NCI-H2029 treated with DMSO at 0.1 percent for 48 hours (cell line): ENCODE measurements at places on chromosomes 6 and 20.

- no peak for DNase-seq
Observed at GRCh38 chr6:69570106-69570505, 226.7 kb downstream of the LMBRD1 start.

DNA sequence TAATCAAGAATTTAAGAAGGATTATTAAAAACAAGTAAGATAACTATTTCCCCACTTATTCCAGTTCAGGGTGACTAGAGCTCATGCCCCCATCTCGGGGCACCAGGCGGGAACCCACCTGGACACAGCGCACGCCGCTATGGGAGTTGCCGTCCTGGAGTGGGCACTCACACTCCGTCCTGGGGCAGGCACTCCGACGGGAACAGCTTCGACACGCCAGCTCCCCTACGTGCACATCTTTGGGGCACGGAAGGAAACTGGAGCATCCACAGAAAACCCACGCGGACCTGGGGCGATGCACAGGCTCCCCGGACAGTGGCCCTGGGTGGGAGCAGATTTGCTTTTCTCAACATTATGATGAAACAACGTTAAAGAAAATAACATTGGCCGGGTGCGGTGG is 52.0 kb upstream of the GATA5 start:
- no peak for DNase-seq

DNA sequence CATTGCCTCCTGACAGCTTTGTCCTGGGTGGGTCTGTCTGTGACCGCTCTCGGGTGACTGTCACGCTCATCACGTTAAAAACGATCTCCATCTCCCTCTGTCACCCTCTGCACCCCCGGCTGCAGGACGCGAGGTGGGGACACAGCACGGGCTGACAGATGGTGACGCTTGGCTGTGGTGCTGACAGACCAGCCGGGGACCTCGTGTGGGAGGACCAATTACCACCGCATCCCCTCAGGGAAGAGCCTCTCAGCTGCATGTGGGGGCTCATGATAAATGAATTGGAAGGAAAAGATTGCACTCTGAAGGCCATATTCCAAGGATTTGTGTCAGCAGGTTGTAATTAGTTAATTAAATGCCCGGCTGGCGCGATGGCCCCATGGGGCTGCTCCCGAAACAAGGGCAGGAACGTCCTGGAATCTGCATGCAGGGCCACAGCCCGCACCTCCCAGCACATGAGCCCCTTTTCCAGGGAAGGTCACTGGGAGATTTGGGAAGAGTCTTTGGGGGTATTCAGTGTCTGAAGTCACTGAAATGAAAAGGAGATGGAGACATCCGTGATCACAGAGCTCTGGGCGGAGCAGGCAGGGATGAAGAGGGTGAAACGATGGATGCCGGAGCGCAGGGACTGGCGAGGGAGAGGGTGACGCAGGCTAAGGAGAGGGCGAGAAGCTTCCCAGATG is 87.1 kb downstream of the ERMARD start:
- DNase-seq = no peak

DNA sequence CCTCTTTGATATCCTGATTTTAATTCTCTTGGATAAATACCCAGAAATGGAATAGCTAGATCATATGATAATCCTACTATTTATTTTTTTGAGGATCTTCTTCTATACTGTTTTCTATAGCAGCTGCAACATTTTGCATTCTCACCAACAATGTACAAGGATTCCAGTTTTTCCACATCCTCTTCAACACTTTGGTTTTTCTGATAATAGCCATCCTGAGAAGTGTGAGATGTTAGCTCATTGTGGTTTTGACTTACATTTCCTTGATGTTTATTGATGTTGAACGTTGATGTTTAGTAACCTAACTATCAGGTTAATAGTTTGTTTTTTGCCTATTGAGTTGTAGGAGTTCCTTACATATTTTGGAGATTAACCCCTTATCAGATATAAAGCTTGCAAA is 217.3 kb downstream of the LRFN2 start:
- no peak for DNase-seq

- no peak for DNase-seq
Observed at GRCh38 chr20:8800089-8800488, 268.8 kb upstream of the PLCB4 start.

DNA sequence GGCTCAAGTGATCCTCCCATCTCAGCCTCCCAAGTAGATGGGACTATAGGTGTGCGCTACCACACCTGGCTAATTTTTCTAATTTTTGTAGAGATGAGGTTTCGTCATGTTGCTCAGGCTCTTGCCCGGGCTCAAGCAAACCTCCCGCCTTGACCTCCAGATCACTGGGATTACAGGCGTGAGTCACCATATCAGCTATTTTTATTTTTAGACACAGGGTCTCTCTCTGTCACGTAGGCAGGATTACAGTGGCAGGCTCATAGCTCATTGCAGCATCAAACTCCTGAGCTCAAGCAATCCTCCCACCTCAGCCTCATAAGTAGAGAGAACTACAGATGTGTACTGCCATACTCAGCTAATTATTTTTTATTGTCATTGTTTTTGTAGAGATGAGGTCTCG is 41.7 kb downstream of the SLC23A2 start:
- DNase-seq = no peak

DNA sequence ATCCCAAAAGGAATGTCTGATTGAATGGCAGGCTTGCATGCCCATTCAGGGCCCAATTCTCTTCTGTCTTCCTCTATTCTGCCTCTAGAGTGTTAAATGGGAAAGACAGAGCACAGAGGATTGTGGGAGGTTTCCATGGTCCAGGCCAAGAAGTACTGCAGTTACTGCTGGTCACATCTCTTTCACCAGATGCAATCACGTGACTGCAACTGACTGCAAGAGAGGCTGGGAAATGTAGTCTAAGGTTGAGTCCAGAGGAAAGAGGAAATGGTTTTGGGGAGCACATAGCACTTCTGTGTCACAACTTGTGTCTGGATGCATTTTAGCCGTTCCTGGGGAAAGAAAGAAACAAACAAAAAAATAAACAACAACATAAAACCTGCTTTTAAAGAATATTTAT is 336.4 kb upstream of the BTBD3 start:
- no peak for DNase-seq

GRCh38 chr6:89464295-89464694 is 31.3 kb downstream of the ANKRD6 start:
- no peak for DNase-seq

- no peak for DNase-seq
Observed at GRCh38 chr6:155143029-155143577, 120.7 kb upstream of the CLDN20 start.

GRCh38 chr20:38228436-38228835 is 32.1 kb downstream of the KIAA1755 start:
- no peak for DNase-seq

DNA sequence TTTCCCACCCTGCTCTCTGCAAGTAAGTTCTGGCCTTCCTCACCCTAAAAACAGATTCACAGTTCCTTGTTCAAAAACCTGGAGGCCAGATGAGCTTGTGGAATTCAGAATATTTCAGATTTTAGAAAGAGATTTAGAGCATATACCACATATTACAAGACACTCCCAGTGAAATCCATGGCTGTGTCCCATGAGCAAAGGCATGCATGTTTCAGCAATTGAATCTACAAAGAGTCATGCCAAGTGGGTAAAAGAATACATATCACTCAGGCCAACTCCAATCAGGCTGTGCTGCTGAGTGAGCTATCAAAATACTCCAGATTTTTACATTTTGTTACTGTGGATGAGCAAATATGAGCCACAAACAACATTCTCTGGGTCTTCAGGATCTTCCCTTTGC is 10.2 kb upstream of the NEDD9 start:
- DNase-seq = no peak

- DNase-seq = no peak
Observed at GRCh38 chr6:29142309-29142708, 28.4 kb upstream of the OR2J2 start.

- DNase-seq = no peak
Observed at GRCh38 chr20:57301026-57301425, 28.6 kb upstream of the SPO11 start.

DNA sequence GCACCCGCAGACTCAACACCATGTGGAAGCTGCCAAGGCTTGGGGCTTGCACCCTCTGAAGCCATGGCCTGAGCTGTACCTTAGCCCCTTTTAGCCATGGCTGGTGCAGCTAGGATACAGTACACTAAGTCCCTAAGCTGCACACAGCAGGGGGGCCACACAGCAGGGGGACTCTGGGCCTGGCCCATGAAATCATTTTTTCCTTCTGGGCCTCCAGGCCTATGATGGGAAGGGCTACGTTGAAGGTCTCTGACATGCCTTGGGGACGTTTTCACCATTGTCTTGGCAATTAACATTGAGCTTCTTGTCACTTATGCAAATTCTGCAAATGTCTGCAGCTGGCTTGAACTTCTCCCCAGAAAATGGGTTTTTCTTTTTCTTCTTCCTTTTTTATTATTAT is 103.3 kb downstream of the SLC16A10 start:
- no peak for DNase-seq

GRCh38 chr6:145608850-145609249 is 126.5 kb downstream of the EPM2A start:
- no peak for DNase-seq

GRCh38 chr6:63787021-63787420 is 151.4 kb downstream of the PHF3 start:
- DNase-seq = no peak

- DNase-seq = peak; percentile 74
Observed at GRCh38 chr6:108947114-108947854, 99.1 kb downstream of the ARMC2 start.

- DNase-seq = no peak
Observed at GRCh38 chr6:13117570-13117969, 210.8 kb downstream of the TBC1D7 start.
